GM23338 (cell line): ENCODE measurements at places on chromosomes 16 and 17.
A peak's percentile ranks its signal among the peaks of the same experiment; 100 is the strongest.

- H3K4me3 ChIP-seq: no peak overlapping the region
- H3K36me3 ChIP-seq: no peaks in the 10 kb centered on the region
- H3K27me3 ChIP-seq: no peaks in the 10 kb centered on the region
- H3K27ac ChIP-seq: no peak overlapping the region
Measured at GRCh38 chr17:50356418-50356817, 10.5 kb downstream of the XYLT2 start.

GRCh38 chr17:42913522-42913921, 12.9 kb downstream of the G6PC1 start:
- H3K4me3 ChIP-seq: no peak overlapping the region
- no peak for DNase-seq
- no peaks in the 10 kb centered on the region for H3K36me3 ChIP-seq
- no peaks in the 10 kb centered on the region for H3K27me3 ChIP-seq

DNA sequence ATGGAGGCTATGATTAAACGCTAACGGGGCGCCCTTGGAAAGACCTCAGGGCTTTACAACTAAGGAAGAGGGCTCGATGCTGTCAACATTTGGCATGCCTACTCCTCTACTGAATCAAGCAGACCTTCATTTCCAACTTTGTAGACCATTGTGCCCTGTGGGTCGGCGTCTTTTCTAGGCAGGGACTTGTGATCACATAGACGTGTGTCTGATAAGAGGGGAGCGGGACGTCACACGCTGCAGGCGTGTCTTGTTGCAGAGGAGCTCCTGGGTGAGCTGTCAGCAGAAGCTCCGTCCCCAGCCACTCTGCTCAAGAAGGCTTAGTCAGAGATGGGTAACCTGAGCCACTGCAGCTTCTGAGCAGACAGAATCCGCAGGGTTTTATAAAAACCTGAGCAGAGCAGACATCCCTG, 2.8 kb downstream of the MAPK8IP3 start:
- H3K27ac ChIP-seq: no peak overlapping the region
- no peak overlapping the region for H3K4me3 ChIP-seq
- peaks cover 21% of the 10 kb centered on the region for H3K4me1 ChIP-seq
- H3K36me3 ChIP-seq: no peaks in the 10 kb centered on the region

DNA sequence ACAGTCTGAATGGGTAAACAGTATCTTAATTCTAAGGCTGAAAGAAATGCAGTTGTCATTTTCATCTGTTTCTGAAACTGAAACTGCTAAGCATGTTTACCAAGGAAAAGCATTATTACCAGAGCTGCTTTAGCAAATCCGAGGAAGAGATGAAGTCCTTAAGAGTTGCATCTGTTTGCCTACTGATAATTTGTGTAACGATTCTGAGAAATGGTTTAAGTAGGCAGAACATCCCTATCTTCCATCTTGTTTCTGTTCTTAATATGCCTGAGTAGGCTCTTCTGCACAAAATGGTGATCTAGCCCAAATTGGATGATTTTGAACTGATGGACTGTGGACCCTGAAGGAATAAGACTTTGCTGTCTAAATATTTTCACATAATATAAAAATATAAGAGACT, 34.9 kb downstream of the NUP93 start:
- H3K36me3 ChIP-seq: peaks cover 6% of the 10 kb centered on the region
- H3K27me3 ChIP-seq: no peaks in the 10 kb centered on the region
- DNase-seq: no peak
- no peak overlapping the region for H3K4me3 ChIP-seq
- H3K27ac ChIP-seq: no peak overlapping the region

DNA sequence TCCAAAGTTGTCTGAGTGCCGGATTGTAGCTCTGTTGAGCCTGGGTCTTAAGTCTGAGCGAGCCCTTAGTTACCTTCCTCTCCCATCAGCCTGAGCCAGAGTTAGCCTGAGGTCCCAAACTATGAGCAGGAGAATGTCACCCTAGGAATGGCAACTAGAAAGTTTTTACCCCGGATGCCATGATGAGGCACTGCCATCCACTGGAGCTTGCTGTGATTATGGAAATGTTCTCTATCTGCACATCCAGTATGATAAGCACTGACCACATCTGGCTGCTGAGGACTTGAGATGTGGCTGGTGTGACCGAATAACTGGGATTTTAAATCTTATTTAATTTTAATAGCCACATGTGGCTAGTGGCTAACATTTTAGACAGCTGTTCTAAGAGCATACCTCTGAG, 550.0 kb downstream of the CDH13 start:
- DNase-seq: no peak
- no peaks in the 10 kb centered on the region for H3K36me3 ChIP-seq
- no peak overlapping the region for H3K27ac ChIP-seq
- no peak overlapping the region for H3K4me3 ChIP-seq
- H3K4me1 ChIP-seq: no peaks in the 10 kb centered on the region

- peak; percentile 70 for DNase-seq
- peak overlapping the region; percentile 11 for H3K27ac ChIP-seq
- H3K4me1 ChIP-seq: peaks cover 9% of the 10 kb centered on the region
- H3K27me3 ChIP-seq: no peaks in the 10 kb centered on the region
Measured at GRCh38 chr16:53561101-53561888, 58.3 kb upstream of the AKTIP start.

DNA sequence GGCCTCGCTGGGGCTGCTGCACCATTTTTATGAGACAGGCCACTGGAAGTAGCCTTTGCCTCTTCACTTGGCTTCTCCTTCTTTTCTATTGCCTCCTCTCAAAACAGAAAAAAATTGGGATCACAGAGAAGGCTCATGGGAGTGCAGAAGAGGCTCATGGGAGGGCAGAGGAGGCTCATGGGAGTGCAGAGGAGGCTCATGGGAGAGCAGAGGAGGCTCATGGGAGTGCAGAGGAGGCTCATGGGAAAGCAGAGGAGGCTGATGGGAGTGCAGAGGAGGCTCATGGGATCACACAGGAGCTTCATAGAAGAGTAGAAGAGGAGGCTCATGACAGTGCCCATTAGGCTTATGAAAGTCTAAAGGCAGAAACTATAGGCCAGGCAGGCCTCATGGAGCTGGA, 211.2 kb downstream of the IRF8 start:
- H3K4me1 ChIP-seq: peaks cover 5% of the 10 kb centered on the region; the same call in 1 of the 2 replicates
- no peak for DNase-seq
- H3K36me3 ChIP-seq: no peaks in the 10 kb centered on the region
- H3K27ac ChIP-seq: no peak overlapping the region

- no peak overlapping the region for H3K4me3 ChIP-seq
- 0 out of 2 replicates have a peak, but pooled peaks cover 6% of the 10 kb centered on the region for H3K4me1 ChIP-seq
- H3K27me3 ChIP-seq: no peaks in the 10 kb centered on the region
Measured at GRCh38 chr16:82715160-82715559, 88.4 kb downstream of the CDH13 start.

- DNase-seq: no peak
- H3K36me3 ChIP-seq: no peaks in the 10 kb centered on the region
- no peaks in the 10 kb centered on the region for H3K27me3 ChIP-seq
- no peaks in the 10 kb centered on the region for H3K4me1 ChIP-seq
- H3K4me3 ChIP-seq: no peak overlapping the region
Measured at GRCh38 chr16:2737895-2738418, 14.5 kb upstream of the SRRM2 start.

- no peak overlapping the region for H3K27ac ChIP-seq
- no peaks in the 10 kb centered on the region for H3K4me1 ChIP-seq
- no peak overlapping the region for H3K4me3 ChIP-seq
Measured at GRCh38 chr16:46638947-46639925, 18.1 kb upstream of the SHCBP1 start.

GRCh38 chr16:84654238-84654637, 5.9 kb downstream of the KLHL36 start:
- peaks cover 4% of the 10 kb centered on the region; the same call in 1 of the 2 replicates for H3K36me3 ChIP-seq
- peaks cover 5% of the 10 kb centered on the region; the same call in 1 of the 2 replicates for H3K27me3 ChIP-seq
- no peaks in the 10 kb centered on the region; the same call in 1 of the 2 replicates for H3K4me1 ChIP-seq
- no peak overlapping the region for H3K27ac ChIP-seq
- no peak overlapping the region for H3K4me3 ChIP-seq

GRCh38 chr17:70622368-70623260, 453.3 kb downstream of the KCNJ2 start:
- no peak overlapping the region for H3K4me3 ChIP-seq
- no peak overlapping the region for H3K27ac ChIP-seq
- peak; percentile 82 for DNase-seq
- H3K36me3 ChIP-seq: no peaks in the 10 kb centered on the region

GRCh38 chr17:55454906-55455474, 33.4 kb upstream of the MMD start:
- H3K27me3 ChIP-seq: no peaks in the 10 kb centered on the region
- no peak overlapping the region for H3K4me3 ChIP-seq
- peaks cover 22% of the 10 kb centered on the region; the same call in 1 of the 2 replicates for H3K4me1 ChIP-seq
- no peak overlapping the region for H3K27ac ChIP-seq
- no peak for DNase-seq
- no peaks in the 10 kb centered on the region for H3K36me3 ChIP-seq

DNA sequence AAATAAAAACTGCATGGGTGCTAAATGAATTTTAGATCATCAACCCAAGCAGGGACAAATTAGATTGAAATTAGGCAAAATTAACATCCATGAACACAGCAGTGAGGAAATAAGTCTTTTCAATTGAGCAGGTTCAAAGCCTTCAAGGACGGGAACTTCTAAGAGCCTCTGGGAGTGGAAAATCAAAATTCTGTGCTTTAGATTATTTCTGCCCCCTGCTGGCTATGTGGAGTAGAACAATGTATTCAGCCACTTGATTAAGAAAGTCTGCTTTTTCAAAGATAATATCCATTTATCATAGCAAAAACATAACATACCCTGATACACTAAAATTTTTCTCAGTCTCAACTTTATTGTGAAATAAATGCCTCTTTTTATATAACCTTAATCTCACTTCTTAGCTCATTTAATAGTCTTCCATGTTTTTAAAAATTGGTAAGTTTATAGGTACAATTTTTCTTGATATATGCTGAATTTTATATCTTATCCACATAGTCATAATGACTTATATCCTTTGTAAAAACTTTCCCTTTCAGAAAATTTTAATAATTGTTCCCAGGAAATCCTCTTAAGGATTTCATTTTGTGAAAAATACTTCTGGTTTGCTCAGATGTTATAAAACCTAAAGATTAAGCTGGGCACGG, 28.1 kb upstream of the NOL11 start:
- peak; percentile 86 for DNase-seq
- H3K36me3 ChIP-seq: no peaks in the 10 kb centered on the region; the same call in 1 of the 2 replicates
- peaks cover 4% of the 10 kb centered on the region for H3K4me1 ChIP-seq
- no peak overlapping the region for H3K4me3 ChIP-seq
- H3K27me3 ChIP-seq: no peaks in the 10 kb centered on the region

DNA sequence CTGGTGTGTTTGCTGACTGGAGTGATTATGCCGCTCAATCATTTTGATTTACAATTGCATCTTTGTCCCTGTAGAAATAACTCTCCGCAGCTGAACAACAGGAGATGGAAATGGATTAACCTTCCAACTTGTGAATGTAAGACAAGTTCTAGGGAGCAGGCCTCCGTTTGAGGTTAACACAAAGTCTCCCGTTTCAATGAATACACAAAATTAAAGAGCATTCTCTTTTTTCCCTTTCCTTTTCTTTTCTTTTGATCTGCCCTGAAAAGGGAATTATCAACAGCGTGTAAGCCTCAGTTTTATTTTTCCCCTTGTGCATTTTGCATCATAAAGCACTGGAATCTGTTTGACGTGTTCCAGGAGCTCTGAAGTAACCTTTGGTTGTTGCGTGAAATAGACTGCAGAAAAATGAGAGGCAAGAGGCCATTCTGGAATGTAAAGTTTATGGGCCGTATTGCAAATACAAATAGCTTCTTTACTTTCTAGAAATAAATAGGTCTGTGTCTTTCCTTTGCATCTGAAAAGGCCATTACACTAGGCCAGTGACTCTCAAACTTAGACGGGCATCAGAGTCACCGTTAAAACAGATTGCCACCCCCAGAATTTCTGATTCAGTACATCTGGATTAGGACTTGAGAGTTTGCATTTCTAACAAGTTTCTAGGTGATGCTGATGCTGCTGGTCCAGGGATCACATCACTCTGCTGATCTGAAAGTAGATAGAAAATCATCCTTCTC, 164.7 kb downstream of the ZNF18 start:
- H3K36me3 ChIP-seq: no peaks in the 10 kb centered on the region
- H3K4me3 ChIP-seq: no peak overlapping the region
- DNase-seq: no peak
- H3K27ac ChIP-seq: no peak overlapping the region
- H3K27me3 ChIP-seq: no peaks in the 10 kb centered on the region

GRCh38 chr17:64326420-64327054, 63.5 kb upstream of the TEX2 start:
- H3K27me3 ChIP-seq: no peaks in the 10 kb centered on the region
- DNase-seq: no peak
- no peak overlapping the region for H3K4me3 ChIP-seq
- no peaks in the 10 kb centered on the region for H3K36me3 ChIP-seq

DNA sequence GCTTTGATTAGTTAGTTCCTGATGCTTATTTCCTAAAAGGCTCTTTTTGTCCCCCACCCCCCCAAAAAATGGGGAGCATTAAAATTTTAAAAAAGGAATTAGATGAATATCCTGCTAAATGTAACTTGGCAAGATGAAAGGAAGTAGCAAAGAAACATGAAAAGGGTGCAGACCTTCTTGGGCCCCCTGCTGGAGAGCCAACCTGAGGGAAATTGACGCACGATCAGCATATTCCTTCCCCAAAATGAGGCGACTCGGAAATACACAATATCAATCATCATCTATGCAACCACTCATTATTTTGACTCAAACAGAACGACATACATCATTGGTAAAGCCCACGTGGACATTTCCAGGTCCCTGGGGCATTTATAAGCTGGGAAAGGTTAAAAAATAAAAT, 59.7 kb downstream of the GRIN2A start:
- H3K36me3 ChIP-seq: no peaks in the 10 kb centered on the region
- DNase-seq: peak; percentile 48
- no peak overlapping the region for H3K27ac ChIP-seq
- no peak overlapping the region for H3K4me3 ChIP-seq

GRCh38 chr16:68379472-68380347, 68.6 kb downstream of the SMPD3 start:
- DNase-seq: no peak
- H3K4me3 ChIP-seq: no peak overlapping the region
- no peaks in the 10 kb centered on the region for H3K27me3 ChIP-seq
- H3K36me3 ChIP-seq: no peaks in the 10 kb centered on the region

DNA sequence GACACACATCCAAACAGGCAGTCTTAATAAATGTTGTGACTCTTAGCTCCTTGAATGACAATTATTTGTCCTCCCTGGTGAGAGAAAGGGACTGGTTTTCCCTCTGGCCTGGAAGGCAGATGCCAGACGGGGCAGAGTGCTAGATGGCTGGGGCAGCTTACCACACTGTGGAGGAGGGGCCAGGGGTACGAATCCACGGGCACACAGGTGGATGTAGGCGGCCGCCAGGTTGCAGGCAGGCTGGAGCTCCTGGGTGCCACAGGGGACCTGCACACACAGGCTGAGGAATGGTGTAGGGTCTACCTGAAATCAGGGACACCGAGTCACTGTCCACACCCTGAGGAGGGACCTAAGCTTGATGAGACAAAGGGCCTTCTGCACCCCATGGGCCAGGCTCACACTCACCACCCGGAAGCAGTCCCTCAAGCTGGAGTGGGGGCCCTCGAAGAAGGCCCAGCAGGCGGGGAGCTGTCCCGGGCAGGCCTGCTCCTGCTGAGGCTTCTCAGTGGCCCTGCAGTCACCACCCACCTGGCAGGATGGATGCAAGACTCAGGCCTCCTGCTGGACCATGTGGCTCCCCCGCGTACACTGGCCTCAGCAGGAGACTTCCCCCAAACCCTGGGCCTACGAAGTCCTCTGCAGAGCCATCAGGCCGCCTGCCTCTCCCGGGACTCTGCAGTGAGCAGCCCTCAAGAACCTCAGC, 38.4 kb downstream of the RMI2 start:
- no peaks in the 10 kb centered on the region for H3K36me3 ChIP-seq
- H3K27me3 ChIP-seq: no peaks in the 10 kb centered on the region
- no peak overlapping the region for H3K4me3 ChIP-seq
- H3K27ac ChIP-seq: no peak overlapping the region
- H3K4me1 ChIP-seq: no peaks in the 10 kb centered on the region

- H3K27me3 ChIP-seq: no peaks in the 10 kb centered on the region
- no peak overlapping the region for H3K27ac ChIP-seq
- no peak for DNase-seq
- no peaks in the 10 kb centered on the region for H3K4me1 ChIP-seq
- no peak overlapping the region for H3K4me3 ChIP-seq
Measured at GRCh38 chr16:85923153-85924021, 24.4 kb downstream of the IRF8 start.
